Activated CD8-positive, alpha-beta memory T cell treated with anti-CD3 and anti-CD28 coated beads for 1 hour (primary cell): ENCODE measurements at places on chromosomes 5 and 9.

GRCh38 chr5:9713959-9714586 lies 83.9 kb upstream of the TAS2R1 start:
- no peak for DNase-seq

GRCh38 chr5:160165137-160166068 lies 46.2 kb upstream of the PWWP2A start:
- DNase-seq, result no peak

GRCh38 chr5:123482258-123482657 lies 29.7 kb upstream of the CSNK1G3 start:
- no peak for DNase-seq

GRCh38 chr5:130605234-130605633 lies 559.8 kb downstream of the HINT1 start:
- no peak for DNase-seq

- no peak for DNase-seq
These were observed 227.8 kb downstream of the NSG2 start for GRCh38 chr5:174273325-174273724.

DNA sequence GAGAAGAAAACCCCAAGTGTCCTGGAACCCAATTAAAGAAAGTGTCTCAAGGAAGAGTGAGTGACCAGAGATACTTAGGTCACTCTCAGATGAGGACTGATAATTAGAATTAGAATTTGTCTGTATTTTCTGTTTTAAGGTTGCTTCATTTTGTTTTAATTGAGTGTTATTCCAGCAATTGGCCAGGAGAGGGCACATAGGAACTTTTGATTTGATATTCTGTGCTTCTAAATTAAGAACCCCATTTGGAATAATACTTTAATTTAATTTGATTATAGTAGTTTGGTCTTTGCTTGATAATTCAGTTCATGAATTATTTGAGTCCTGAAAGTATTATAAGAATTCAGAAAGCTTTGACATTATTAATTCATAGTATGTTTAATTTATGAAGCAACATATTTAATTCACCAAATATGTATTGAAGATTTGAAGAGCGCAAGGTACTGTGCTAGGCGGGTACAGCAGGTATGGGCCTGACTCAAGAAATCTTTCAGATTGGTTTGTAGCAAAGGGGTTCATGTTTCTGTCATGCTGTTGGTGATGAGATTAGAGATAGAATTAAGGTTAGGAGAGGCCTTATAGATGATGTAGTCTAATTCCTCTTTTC lies 4.9 kb downstream of the MRPL22 start:
- DNase-seq, result no peak

DNA sequence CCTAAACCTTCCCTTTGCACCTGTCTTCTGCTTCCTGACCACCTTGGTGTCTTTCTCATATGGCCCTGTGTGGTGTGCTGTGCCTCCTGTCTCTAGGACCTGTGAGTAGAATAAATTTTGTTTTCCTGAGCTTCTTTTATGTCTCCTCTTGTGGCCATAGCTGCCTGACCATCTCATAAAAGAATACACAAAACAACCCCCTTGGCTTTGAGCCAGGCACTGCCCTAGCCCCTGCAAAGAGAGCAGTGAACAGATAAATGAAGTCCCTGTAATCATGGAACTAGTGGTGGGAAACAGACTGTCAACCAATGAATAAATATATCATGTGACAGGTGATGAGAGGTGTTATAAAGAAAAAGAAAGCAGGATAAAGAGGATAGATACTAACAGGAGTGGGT lies 485.1 kb downstream of the CSNK1G3 start:
- no peak for DNase-seq

DNA sequence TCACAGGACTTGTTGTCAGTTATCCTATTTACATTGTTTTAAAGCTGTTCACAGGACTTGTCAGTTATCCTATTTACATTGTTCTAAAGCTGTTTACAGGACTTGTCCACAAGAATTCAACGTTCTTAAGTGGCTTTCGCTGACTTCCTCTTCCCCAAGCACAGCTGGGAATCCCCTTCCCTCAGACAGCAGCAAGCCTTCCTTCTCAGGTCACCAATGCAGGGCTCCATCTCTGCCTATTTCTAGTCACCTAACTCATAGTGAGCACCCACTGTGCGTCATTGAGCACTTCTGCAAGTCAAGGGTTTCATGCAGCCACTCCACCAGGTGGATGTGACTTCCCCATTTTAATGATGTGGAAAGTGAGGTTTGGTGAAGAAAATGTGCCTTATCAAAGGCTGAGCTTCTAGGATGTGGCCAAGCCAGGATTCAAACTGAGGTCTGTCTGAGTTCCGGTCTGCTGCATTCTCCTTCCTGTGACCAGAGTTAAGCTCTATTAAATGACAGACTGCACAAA lies 109.8 kb upstream of the ZNF462 start:
- DNase-seq, result no peak

DNA sequence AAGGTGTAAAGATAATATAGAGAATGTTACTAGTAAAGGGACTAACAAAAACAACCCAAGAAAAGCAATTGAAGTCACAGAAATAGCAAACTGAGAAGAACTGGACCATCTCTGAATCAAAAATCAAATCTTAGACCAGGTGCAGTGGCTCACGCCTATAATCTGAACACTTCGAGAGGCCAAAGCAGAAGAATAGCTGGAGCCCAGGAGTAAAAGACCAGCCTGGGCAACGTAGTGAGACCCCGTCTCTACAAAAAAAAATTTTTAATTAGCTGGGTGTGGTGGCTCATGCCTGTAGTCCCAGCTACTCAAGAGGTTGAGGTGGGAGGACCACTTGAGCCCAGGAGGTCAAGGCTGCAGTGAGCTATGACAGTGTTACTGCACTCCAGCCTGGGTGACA lies 27.3 kb downstream of the WNT8A start:
- no peak for DNase-seq

GRCh38 chr5:149325166-149325735 lies 20.0 kb upstream of the GRPEL2 start:
- DNase-seq, result no peak

GRCh38 chr5:158922816-158923215 lies 176.9 kb downstream of the EBF1 start:
- DNase-seq, result no peak

- DNase-seq, result no peak
These were observed 205.8 kb downstream of the GABBR2 start for GRCh38 chr9:98502976-98503325.

- DNase-seq, result no peak
These were observed at the start of gene NPR2 for GRCh38 chr9:35791297-35791921. NPR2 (plus strand) TSS chr9:35791591; CDS start chr9:35792409, 818 bp downstream.

GRCh38 chr9:22169727-22170503 lies 160.8 kb upstream of the CDKN2B start:
- DNase-seq, result no peak

DNA sequence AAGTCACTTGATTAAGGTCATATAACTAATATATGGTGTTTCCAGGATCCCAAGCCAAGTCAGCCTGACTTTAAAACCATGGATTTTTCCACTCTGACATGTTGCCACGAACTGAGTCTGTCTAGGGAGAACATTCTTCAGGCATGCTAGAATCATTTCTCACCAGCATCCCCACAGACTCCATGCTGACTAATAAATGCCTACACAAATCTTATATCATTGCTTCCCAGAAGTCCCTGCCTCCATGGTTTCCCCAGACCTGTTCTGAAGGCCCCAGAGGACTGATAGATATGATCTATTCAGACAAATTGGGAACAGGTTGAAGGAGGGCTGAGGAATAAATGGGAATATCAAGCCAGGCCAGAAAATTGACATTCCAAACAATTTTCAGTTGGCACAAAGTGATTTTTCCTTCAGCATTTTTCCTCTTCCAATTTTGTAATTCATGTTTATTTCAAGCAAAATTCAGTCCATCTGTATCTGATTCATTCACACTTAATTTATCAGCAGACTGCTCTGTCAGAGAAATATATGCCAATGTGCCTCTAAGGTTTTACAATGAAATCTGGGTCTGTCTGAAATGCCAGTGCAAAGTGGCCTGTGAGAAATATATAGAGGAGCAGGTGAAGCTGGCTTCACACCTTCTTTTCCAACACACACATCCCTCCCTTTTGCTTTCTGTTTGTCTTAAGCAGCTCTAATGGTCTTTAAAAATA lies 413.6 kb upstream of the TNC start:
- no peak for DNase-seq

DNA sequence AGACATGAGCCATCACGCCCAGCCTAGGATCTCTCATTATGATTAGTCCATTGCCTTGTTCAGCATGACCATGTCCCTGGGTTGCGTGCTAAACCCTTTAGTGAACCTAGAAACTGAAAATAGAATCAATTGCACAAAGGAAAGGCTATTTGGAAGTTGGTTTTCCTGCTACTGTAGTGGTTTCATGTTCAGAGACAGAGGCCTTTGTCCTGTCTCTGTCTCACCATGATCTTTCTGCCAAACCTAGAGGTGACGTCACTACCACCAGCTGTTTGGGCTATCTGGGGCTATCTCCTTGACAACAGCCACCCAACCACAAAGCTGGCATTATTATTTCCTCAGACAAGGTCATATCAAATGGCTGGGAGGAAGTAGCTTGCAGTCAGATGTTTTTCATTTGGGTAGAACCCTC lies 4.0 kb upstream of the CDK5RAP2 start:
- no peak for DNase-seq

DNA sequence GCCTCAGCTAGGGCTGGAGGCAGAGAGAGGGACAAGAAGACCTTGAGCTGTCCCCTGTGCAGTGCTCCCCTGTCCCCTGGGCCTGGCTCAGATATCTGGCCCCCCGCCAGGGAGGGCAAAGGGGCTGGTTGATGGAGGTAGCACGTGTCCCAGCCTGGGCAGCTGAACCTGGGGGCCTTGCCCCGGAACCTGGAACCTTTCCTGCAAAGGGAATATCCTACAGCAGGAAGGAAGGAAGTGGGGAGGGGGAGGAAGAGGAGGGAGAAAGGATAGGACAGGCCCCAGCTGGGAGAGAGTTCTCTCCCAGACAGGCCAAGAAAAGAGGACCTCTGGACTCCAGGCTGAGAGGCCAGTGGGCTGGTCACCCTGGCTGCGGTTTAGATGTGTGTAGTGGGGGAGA lies 27.6 kb upstream of the PSD2 start:
- DNase-seq, result no peak

DNA sequence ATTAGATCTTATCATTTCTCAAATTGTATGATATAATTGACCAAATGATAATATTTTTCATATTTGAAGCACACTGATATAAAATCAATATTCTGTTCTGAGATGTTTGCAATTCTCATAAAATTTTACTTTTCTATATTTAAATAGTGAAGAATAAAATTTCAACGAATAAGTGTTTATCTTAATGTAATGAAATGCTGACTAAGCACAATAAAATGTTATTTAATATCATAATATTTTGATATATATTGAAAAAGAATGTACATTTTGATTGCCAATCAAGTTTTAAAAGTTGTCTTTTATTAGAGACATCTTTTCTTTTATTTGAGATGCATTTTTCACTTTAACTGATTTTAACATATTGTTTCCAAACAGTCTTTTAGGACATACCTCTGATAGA lies 416.1 kb downstream of the TAF11L14 start:
- no peak for DNase-seq

DNA sequence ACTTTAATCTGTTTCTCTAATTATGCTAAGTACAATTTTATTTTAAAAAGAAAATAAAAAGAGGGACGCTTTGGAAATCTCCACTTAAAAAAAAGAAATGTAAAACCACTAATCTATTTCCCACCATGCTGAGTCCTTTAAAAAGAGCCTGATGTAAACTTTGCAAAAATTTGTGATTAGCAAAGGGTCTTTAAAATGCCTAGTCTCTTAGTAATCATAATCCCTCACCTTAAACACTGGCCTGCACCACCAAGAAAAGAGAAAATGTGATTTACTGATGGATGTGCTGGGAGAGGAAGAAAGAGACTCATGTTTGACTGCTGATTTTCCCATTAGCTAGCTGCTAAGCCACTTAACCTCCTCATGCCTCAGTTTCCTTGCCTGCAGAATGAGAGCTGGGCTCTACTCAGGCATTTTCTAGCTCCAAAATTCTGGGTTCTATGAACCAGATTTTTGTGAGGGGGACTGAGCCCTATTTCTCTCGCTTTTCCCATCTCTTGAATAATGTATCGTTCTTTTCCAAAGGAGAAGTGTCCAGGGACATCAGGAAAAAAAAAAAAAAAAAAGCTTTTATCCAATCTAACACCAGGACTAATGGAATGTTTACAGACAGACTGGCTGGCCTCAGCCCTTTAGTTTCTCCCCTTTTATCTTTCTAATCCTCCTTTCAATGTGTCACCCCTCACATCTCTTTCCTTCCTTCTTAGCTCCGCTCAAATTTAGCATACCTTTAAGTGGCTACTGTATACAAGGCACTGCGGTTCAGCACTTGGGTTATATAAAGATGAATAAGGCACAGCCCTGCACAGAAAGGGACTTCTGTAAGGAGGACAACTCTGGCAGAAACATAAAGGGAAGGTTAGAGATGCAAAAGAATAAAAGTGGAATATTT lies 312.4 kb downstream of the ARL15 start:
- DNase-seq, result no peak

DNA sequence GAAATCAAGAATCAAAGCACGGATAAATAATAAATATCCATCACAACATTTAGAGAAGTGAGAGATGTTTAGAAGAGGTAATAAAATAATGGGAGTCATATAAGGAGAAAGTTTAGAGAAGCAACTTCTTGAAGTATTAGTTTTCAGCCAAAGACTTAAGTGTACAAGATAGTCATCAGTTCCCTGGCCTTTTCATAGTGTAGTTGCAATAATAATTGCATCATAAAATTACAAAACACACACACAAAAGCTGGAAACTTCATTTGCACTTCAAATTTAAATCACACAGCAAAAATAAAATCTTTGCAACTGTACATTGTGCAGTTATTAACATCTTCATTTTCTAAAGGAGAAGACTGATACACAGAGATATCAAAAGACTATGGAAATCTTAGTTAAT lies 319.1 kb upstream of the RGMB start:
- no peak for DNase-seq

DNA sequence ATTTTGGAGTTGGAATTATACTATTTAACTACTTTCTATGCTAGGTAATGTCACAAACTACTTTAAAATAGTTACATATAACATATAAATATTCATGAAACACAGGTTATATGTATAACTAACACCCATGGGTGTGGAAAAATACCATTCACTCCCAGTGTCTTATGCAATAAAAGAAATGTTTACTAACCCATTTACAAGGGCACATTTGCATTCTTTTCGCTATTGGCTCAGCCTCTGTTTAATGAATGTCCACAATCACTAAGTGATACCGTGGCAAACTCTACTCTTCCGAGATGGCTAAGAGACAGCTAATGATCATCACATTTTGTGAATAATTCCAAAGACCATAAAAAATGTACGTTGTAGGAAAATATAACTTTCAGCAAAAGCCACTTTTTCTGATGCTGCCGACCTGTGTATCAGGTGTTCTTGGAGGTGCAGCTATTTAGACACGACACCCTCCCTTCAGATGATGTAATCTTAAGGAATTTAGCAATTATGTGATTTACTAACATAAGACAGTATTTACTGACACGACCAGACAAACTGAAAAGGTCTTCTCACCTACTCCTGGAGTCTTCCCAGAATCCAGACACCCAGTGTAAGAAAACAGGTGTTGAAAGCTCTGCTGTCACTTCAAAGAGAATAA lies 121.7 kb upstream of the FAM120A start:
- no peak for DNase-seq

DNA sequence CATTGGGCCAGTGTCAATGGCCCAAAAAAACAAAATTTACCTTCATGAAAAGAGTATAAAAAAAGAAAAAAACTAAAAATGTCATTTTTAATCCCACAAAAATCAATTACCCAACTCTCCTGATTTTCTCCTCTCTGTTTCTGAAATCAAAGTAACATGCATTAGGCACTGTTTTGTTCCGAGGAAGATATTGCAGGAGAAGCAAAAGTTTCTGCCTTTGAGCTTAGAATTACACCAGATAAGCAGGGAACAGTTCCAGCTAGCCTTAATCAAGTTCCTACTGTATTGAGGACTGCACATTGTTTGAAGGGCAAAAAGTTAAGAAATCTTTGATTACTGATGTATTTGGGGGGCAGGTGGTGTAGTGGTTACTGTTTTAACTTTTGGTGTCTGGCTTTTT lies 1.1 kb upstream of the PRKAA1 start:
- no peak for DNase-seq
